CD4-positive, alpha-beta T cell treated with Interleukin-21 for 1 hour (primary cell): ENCODE measurements at places on chromosomes 4 and X.
A peak's percentile ranks its signal among the peaks of the same experiment; 100 is the strongest.

GRCh38 chrX:78456909-78457308, 129.5 kb upstream of the CYSLTR1 start:
- DNase-seq, result no peak

DNA sequence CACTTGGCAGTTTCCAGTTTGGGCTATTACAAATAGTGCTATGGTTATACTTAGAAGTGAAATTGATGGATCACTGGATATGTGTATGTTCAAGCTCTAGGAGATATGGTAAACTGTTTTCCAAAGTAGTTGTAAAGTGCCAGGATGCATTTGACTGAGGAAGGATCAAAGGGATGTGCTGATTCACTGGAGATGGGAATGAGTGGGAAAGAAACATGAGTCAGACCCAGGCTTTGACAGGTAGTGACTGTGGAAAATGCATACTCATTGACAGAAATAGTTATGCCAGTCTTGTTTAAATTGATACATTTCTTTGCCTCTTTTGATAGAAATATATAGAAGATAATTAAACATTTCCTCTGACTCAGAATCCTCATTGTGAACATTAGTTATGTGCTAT, 77.9 kb downstream of the CEP135 start:
- DNase-seq, result no peak

GRCh38 chrX:108584617-108585211, 145.1 kb downstream of the COL4A5 start:
- DNase-seq, result no peak

GRCh38 chr4:38160487-38161207, 200.4 kb downstream of the PTTG2 start:
- peak; percentile 81 for DNase-seq

- DNase-seq, result no peak
These were observed 276.1 kb downstream of the PPP3CA start for GRCh38 chr4:101071241-101071640.

- DNase-seq, result no peak
These were observed 142.3 kb upstream of the F9 start for GRCh38 chrX:139388254-139388653.

DNA sequence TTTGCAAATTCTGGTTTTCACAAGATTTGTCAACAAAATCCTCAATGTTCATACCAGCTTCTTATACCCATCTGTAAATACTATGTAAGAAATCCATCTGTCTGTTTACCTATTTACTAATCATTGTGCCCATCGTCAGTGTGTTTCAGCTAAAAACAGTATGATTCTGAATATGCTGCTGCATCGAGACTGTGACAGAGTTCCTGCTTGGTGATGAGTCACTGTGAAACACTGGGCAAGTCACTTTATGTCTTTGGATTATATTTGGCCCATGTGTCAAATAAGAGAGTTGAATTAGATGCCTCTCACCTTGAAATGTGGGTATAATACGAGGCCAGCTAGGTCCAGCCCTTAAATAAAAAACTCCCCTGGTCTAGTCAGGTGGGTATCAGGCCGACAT, 79.3 kb downstream of the CBLL2 start:
- DNase-seq, result no peak

DNA sequence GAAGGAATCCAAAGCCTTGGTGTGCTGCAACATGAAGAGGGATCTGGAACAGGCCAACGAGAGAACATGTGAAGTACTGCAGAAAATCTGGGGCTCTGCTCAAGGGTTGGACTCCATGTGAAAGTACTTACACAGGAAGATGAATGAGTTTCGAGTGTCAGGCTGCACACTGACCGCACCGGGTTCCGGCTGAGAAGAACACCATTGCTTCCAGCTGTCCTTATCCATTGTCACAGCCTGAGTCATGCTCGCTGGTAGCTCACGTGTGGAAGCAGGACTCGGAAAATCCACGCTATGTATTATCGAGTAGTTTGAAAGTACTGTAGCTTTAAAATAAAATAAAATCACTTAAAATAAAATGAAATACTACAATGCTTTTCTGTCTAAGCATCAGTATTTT, 50.4 kb upstream of the TBL1X start:
- no peak for DNase-seq

DNA sequence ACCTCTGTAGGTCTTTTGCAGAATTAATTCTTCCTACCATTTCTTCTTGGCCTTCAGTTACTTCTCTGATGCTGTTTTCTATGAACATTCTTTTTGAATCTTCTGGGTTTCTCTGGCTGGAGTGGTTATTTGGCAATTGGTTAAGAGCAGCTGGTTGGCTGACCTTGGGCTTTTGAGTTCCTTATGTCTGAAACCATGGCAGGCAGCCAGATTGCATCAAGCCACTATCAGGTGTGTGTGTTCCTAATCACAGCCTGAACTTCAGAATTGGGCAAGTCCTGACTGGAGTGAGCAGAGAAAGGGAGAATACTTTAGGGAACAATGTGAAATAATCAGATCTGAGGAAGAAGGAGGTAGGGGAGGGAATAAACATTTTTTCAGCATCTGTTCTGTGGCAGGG, 90.2 kb downstream of the ARHGAP10 start:
- DNase-seq, result no peak

- DNase-seq, result no peak
These were observed 780 bp upstream of the NKRF start for GRCh38 chrX:119607018-119607389.

- no peak for DNase-seq
These were observed 313.3 kb upstream of the NOCT start for GRCh38 chr4:138702190-138702824.

DNA sequence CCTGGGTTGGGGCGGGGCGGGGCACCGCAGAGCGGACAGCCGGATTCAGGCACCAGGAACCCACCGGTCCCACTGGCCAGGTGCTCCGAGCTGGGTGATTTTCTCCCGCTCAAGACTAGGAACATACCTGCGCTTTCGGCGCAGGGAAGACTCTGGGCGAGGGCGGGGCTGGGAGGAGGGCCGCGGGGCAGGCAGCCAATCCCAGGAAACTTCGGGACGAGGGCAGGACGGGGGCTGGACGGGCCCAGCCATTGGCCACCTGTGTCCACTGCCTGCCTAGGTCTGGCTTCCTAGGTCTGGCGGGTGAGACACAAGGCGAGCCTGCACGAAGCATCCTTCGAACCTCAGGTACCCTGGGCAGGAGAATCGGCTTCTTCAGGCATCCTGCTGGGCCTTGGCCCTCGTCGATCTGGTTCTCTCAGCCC, 274 bp upstream of the ERVMER34-1 start:
- DNase-seq, result no peak

GRCh38 chr4:78379040-78379439, 172.5 kb upstream of the ANXA3 start:
- no peak for DNase-seq

GRCh38 chrX:130402208-130402684, 459 bp downstream of the RBMX2 start:
- DNase-seq, result no peak

DNA sequence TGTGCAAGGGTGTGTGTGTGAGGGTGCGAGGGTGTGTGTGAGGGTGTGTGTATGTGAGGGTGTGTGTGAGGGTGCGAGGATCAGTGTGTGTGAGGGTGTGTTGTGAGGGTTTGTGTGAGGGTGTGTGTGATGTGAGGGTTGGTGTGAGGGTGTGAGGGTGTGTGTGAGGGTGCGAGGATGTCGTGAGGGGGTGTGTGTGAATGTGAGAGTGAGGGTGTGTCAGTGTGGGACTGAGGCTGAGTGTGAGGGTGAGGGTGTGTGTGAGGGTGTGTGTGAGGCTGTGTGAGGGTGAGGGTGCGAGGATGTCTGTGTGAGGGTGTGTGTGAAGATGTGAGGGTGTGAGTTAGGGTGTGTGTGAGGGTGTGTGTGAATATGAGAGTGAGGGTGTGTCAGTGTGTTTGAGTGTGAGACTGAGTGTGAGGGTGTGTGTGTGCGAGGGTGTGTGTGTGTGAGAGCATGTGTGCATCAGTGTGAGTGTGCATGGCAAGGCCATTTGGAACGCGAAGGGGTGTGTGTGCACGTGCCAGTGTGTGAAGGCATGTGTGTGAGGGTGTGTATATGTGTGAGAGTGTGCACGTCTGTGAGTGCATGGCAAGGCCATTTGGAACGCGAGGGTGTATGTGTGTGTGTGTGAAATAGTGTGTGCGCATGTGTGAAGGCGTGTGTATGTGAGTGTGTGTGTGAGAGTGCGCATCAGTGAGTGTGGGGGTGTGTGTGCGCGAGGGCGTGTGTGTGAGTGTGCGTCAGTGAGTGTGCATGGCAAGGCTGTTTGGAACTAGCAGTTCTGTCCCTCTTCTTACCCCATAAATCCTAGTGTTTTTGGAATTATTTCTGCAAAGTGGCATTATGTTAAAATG, 69.8 kb downstream of the RGS12 start:
- DNase-seq, result no peak

- DNase-seq, result no peak
These were observed 118.6 kb upstream of the PLAC1 start for GRCh38 chrX:134776850-134777370.

- no peak for DNase-seq
These were observed 14.1 kb downstream of the KLF3 start for GRCh38 chr4:38678078-38678477.

DNA sequence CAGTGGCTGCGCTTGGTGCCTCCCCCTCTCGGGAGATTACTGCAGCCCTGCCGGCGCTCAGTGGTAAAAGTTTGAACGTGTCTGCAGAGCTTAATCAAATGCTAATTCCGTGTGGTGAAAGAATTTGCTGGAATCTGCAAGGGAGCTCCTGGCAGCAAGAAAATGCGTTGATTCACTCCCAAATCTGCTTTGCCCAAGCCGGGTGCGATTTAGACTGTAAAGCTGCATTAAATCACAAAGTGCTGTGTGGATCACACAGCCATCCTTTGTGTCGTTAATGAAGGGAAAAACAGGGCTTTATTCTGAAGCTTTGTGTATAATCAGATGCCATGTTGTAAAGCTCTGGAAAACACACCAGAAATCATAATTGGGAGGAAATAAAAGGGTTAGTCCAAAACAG, 444.1 kb downstream of the BCOR start:
- DNase-seq, result no peak

GRCh38 chr4:173518425-173519102, 11.5 kb downstream of the HAND2 start:
- no peak for DNase-seq

DNA sequence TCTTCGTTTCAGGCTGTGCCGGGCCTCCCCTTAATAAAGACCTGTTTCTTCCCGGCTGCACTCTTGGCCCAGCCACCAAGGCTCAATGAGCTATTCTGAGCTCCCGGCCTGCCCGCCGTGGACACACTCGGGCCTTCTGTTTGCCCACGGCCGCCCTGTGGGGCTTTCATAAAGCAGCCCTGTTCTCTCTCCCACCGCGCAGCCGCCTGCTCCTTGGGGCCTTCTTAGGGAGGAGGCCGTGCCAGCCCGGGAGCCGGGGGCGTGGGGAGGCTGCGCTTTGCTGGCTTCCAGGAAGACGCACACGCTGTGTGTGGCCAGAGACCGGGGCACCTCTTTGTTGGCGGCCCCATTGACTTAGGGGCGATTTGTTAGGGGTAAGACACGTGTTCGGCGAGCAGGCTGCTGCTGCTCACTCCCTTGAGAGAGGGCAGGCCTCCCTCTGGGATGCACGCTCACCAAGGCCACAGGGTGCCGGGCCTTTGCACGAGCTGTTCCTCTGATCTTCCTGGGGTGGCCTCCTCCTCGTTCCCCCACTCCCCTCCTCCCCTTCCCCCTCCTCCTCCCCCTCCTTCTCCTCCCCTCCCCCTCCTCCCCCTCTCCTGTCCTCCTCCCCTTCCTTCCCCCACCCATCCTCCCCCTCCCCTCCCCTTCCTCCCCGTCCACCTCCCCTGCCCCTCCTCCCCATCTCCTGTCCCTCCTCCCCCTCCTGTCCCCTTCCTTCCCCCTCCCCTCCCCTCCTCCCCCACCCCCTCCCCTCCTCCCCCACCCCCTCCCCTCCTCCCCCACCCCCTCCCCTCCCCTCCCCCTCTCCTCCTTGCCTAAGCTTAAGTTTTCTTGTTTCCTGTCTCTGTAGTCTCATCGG, 11.3 kb downstream of the BLOC1S4 start:
- no peak for DNase-seq

- DNase-seq, result no peak
These were observed 65.6 kb downstream of the OR13H1 start for GRCh38 chrX:131609480-131609879.

DNA sequence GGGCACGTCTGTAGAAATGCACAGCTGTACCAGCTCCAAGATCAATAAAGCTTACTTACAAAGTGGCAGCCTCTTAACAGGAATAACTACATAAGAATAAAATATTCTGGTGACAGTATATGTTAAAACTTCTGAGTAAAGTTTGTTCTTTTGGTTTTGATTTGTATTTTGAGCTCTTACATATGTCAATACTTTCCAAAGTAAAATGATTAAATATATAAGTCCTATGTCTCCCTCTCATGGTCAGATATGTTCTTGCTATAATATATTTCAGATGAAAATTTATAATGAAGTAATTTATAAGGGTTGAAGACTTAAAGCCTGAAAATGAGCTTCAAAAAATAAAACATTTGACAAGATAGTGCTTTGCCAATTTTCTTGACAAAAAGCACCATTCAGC, 254.4 kb downstream of the NPFFR2 start:
- no peak for DNase-seq

GRCh38 chr4:3862640-3863420, 96.6 kb downstream of the ADRA2C start:
- no peak for DNase-seq

- DNase-seq, result no peak
These were observed 55.0 kb upstream of the NKX1-1 start for GRCh38 chr4:1460967-1461868.

DNA sequence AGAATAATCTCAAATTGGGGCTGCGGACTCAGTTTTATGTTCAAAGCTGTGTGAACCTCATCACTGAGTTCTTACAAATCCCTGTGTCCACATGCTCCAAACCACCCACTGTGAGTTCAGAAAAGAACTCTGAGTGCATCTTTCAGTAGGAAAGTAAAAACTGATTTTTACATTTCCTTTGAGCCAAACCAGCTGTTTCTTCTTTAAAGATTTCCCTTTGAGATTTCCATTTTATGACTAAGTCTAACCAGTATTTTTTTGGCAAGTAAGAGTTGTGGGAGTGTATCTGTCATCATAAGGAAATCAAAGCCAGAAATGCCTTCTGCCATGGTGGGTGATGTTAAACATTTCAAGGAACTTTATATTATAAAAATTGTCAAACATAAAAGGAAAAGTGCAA, 100.0 kb downstream of the TET2 start:
- no peak for DNase-seq

GRCh38 chrX:138082251-138082650, 516.3 kb downstream of the ZIC3 start:
- no peak for DNase-seq

DNA sequence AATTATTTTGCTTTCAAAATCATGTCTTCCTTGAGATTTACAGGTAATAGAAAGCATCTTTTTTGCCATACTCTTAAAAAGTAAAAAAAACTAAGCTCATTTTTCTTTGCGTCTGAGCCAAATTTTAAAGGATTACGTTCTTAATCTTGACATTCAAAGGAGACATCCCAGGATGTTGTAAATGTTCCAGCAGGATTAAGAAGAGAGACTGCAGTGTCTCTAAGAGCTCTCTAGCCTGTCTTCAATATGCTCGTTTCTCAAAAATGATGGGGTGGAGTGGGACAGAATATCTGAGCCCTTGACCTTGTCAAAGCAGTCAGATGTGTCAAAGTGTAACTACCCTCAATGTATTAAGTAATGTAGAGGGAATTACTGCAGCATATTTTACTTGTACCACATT, 363.3 kb downstream of the PCDH7 start:
- no peak for DNase-seq
